ENCODE measurements at places on chromosomes 2 and 18.

DNA sequence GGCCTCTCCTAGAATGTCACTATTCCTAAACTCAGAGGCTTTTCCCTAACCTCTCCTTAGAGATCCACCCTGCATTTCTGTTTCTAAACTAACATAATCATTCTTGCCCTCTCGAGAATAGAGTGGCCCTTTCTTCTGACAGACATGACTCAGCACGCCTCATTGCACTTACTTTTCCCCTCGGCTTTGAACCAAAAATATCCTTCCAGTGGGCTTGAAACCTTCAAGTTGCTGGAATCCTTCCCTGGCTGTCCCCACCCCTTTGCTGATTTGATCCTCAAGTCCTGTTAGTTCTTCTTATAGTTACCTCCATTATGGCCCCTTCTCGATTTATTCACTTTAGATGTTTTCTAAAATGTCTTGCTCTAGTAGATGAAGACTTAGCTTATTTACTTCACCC, 158.0 kb downstream of the LTBP1 start:
- no peak for DNase-seq

DNA sequence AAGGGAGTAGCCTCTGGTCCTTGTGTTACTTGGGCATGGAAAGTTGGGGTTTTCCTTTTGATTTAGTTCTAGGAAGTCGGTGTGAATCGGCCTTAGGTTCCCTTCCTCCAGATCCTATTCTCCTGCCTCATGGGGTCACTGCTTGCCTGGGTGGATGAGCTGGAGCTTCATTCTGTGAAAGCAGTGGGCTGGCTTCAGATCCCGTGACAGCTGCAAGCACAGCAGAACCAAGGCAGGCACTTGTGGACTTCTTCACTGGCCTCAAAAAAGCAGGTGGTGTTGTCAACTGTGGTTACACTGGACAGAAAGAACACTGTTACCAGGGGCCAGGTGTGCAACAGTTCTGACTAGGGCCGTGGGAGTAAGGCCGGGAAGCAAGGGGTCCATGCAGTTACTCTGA, 243.4 kb downstream of the LDLRAD4 start:
- no peak for DNase-seq

DNA sequence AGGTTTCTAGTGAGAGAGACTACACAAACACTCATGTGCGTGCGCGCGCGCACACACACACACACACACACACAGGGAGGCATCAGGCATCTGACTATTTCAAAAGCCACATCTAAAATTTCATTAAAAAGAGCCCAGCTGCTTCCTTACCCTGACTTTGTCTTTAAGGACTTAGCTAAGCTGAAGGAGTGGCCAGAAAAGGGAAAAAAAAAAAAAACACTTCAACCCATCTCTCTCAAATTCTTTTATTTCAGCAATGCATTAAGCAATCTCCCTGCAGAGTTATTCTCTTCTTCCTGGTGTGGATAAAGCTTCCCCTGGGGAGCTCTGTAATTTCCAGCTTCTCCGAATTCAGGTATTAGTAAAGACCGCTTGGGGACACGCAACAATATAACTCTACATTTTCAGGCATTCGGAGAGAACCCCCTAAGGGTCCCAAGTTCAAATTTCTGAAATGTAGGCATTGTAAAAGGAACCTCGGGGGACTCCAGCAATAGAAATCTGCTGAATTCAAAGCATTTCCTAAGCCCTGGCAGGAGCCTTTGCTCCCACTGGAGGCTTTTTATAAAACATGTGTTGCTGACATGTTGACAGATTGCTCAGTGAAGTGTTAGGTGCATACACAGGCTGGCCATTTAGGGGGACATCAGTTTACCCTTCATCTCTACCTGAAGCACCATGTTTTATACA, 67.0 kb downstream of the ZNF521 start:
- DNase-seq: no peak

DNA sequence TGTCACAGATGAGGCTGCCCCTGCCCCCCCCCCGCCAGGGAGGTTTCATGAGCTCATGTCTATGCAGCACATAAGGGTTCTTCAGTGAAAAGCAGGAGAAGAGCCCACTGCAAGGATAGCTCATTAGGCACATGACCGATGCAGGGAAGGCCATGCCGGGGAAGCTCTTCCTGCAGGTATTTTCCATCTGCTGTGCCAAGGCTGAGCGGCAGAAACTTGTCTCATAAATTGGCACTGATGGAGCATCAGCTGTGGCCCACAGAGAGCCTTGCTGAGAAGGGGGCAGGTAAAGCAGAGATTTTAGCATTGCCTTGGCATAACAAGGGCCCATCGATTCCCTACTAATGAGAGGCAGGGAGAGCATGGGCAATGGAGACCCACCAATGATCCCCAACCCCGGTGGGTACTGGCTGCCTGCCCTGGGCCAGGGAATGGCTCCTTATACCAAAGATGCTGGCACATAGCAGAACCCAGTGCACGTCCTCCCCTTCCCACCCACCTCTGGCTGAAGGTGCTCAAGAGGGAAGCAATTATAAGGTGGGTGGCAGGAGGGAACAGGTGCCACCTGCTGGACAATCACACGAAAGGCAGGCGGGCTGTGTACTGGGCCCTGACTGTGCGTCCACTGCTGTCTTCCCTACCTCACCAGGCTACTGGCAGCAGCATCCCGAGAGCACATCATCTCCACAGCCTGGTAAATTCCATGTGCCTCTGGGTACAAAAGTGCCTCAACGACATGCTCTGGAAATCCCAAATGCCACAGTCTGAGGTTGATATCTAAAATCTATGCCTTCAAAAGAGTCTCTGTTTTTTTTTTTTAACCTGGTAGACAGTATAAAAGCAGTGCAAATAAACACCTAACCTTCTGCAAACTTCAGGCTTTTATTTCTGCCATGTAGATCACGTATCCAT, 41.4 kb downstream of the STEAP3 start:
- peak; percentile 36 for DNase-seq

- DNase-seq: no peak
Measured at GRCh38 chr2:49715597-49715996, 561.3 kb upstream of the FSHR start.

GRCh38 chr2:44952143-44952805, 10.8 kb downstream of the SIX3 start:
- no peak for DNase-seq

DNA sequence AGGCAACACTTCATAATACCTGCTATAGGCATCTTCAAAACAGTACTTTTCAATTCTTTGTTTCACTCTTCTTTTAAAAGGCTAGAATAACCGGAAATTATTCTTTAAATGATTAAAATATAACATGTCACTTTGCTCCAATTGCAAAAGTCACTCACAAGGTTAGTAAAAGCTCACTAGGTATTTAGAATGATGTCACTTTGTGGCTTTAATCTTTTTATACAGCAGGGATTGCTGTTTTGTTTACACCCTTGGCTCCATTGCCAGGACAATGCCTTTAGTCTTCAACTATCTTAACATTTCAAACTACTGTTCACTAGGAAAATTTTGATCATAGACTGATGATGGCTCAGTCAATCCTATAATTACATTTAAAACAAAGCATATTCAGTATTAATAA, 157.1 kb downstream of the BAZ2B start:
- DNase-seq: no peak

Data from colonic mucosa (tissue), 4 donors.